ENCODE measurements at places on chromosomes 5 and 9.

GRCh38 chr5:23268136-23268535 lies 239.3 kb upstream of the PRDM9 start:
- DNase-seq, result no peak

- DNase-seq, result no peak
These were observed 28.3 kb downstream of the SLC25A48 start for GRCh38 chr5:135862744-135863143.

DNA sequence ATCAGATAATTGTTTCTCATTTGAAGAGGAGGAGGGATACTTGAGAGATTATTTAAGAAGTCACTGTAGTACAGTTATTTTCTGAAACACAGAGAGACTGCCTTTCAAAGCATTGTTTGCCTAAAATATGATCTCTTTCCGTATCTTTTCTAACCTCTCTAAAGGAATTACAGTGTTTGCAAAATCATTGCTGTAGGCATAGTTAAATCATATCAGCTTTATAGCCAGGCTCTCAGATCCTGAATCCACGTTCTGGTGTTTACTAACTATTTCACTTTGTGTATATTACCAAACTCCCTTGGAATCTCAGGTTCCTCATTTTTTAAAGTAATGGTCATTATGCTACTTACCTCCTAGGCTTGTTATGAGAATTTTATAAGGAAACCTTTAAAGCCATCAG lies 1151.6 kb upstream of the CDH9 start:
- DNase-seq, result no peak

DNA sequence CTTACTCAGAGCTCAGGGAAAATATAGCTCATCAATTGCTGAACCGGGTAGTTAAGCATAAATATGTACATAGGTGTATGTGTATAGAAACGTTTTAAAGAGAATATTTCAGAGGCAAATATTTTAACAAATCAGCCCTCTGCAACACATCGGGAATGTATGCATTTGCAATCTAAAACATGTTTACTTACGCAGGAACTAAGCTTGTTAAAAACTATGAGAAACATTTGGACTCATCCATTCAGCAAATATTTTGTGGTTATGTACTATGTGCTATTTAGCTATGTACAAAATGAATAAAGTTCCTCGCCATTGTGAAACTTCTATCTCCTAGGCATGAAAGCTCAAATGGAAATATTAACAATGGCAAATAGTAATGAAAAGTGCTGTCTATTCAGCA lies 469.9 kb downstream of the ARHGEF28 start:
- no peak for DNase-seq

GRCh38 chr5:31918739-31919138 lies 255.4 kb downstream of the GOLPH3 start:
- no peak for DNase-seq

GRCh38 chr9:79610791-79611614 lies 39.2 kb downstream of the TLE4 start:
- no peak for DNase-seq

DNA sequence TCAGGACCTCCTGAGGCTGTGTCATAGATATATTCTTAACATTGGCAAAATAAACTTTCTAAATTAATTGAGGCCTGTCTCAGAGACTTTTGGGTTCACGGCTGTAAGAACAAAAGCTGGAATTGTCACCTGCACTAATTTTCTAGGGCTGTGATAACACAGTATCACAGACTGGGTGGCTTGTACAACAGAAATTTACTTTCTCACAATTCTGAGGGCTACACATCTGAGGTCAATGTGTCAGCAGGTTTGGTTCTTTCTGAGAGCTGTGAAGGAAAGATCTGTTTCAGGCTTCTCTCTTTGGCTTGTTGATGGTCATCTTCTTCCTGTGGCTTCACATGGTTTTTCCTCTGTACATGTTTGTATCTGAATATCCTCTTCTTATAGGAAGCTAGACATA lies 29.2 kb upstream of the NFIL3 start:
- no peak for DNase-seq

- DNase-seq, result no peak
These were observed 272.9 kb upstream of the PTGER4 start for GRCh38 chr5:40406741-40407211.

GRCh38 chr5:91142819-91143218 lies 240.3 kb downstream of the ARRDC3 start:
- no peak for DNase-seq

DNA sequence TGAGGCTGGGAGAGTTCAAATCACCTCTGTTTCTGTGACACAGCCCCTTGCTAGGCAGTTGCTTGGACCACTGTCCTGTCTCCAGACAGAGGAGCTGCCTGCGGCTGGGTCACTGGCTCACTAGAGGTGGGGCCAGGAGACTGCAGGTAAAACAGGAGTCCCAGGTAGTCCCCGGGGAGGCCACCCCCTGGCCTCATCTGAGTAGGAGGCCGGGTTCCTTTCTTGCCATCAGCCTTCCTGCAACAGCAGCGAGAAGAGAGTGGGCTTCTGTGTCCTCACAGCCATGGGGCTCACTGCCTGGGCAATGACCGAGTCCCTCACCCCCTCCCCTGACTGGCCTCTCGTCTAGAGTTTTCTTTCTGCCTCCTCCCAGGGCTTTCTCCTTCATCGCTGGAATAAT lies 197.5 kb downstream of the CDK5RAP2 start:
- DNase-seq, result no peak

DNA sequence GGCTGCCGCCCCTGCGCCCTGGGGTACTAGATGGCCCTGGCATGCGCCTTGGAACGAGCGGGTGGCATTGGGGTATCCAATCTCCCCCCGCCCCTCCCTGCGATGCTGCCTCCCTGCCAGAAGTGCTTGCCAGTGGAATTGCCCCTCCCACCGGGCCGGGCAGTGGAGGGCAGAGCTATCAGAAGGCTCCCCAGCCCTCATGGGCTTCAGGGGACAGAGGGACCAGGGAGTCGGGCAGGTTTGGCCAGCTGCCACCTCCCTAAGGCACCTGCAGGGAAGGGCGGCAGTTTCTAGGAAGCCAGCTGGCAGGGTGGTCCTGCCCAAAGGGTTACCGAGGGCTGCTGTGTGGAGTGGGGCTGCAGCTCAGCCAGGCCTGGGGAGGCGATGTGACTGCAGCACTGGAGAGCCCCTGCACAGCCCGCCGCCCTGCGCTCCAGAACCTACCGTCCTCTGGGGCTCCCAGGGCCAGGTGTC lies 52.8 kb upstream of the EGFL7 start:
- DNase-seq, result no peak

DNA sequence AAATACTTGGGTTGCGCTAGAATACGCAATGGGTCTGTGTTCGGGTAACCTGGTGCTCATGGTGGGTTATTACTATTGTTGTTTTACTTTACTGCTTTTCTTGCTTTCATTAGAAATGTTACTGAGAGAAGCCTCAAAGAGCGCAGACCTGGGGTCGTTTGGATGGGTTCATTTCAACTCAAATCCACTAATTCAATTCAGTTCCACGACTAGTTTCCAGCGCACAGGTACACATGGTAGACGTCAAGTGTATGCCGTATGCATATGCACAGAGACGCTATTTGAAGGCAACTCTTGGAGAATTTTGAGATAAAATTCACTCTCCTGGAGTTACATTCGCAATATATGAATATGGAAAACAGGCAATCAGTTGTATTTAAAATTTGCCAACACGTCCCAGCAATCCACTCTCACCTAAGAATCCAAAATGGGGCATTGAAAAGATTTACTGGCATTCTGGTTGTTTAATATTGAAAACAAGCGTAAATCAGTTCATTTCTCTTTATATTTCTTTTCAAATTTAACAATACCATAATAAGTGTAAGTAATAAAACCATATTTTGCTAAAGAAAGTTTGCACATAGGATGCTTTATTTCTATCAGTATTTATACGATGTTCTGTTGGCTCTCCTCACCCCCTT lies 4.4 kb upstream of the PAX5 start:
- no peak for DNase-seq

DNA sequence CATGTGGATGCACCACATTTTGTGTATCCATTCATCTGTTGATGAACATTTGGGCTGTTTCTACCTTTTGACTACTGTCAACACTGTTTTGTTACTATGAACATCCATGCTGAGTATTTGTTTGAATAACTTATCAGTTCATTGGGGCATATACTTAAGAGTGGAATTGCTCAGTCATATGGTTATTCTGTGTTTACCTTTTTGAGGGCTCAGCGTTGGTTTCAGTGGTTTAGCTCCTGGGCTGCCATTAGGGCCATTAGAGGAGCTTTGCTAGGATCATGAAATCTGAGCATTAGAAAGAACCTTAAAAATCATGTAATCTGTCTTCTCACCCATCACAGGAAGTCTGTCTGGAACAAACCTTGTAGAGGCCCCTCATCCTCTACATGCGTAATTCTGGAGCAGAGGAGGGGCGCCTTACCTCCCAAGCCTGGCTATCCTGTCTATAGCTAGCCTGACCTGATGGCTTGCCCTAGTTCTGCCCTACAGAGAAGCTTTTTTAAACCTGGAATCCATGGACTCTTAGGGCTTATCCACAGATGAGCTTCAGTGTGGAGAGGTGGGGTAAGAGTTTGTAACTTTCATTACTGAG lies 92.9 kb downstream of the PDZD2 start:
- no peak for DNase-seq

DNA sequence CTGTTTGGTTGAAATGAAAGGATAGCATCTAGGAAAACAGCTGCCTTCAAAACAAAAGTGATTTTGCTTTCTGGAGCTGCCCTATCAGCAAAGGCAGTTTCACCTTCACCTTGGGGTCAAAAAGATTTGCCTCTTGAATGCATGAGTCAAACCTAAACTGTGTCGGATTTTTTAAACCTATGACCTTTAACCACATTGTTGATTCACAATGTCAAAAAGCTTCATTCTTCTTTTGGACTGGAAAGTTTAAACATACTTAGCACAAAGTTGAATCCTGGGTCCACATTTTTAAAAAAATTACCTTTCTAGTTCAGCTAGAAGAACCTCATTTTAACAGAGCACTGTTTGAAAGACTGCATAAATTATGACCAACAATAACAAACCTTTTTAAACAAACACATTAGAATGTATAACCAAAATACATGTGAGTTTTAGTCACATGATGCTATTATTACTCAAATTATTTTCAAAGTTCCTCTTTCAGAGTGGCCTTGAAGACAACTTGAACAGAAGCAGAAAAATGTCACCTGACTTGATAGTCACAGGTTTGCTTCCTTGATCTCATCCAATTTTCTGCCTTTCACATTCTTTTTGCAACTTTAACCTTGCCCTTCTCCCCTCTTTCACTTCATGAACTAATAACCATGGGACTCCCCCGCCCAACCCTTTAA lies 109.7 kb upstream of the LHFPL2 start:
- DNase-seq, result no peak

- no peak for DNase-seq
These were observed 4.1 kb upstream of the CARD9 start for GRCh38 chr9:136377341-136378169.

- no peak for DNase-seq
These were observed 140.6 kb upstream of the SLC12A2 start for GRCh38 chr5:127943061-127943371.

- no peak for DNase-seq
These were observed 233.0 kb downstream of the CD180 start for GRCh38 chr5:66963559-66963971.

DNA sequence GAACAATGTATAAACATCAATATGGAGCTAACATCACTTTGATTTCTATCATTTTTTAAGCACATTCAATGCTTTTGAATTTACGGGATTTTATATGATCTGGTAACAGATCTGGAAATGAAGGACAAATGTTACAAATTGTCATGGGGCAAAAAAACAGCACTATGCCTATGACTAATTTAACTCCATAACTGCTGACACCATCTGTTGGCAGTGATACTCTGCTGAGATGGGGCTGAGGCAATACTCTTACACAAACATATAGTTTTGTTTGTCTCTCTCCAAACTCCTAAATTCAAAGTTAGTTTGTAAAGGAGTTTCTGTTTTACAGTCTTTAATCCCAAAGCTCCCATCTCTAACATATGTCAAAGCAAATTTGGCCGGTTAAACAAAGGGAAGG lies 132.5 kb upstream of the FER start:
- no peak for DNase-seq

- DNase-seq, result no peak
These were observed 595 bp downstream of the PDLIM7 start for GRCh38 chr5:177496727-177497291.

DNA sequence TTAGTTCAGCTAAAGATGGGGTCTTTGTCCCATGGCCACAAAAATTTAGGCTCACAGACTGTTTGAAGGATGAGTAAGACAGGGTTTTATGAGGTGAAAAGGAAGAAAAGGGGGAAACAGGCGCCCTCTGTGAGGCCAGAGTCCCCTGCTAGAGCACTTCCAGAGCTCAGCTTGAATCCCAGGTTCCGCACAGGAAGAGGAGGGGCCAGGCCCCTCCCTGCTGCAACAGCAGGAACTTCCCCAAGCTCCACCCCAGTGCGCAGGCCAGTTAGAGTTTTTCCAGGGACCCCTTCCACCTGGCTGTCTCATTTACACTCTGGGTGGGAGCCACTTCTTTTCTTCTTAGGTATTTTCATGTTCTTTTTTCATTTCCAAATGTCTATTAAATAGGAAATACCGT lies 480.8 kb downstream of the PSAT1 start:
- DNase-seq, result no peak

DNA sequence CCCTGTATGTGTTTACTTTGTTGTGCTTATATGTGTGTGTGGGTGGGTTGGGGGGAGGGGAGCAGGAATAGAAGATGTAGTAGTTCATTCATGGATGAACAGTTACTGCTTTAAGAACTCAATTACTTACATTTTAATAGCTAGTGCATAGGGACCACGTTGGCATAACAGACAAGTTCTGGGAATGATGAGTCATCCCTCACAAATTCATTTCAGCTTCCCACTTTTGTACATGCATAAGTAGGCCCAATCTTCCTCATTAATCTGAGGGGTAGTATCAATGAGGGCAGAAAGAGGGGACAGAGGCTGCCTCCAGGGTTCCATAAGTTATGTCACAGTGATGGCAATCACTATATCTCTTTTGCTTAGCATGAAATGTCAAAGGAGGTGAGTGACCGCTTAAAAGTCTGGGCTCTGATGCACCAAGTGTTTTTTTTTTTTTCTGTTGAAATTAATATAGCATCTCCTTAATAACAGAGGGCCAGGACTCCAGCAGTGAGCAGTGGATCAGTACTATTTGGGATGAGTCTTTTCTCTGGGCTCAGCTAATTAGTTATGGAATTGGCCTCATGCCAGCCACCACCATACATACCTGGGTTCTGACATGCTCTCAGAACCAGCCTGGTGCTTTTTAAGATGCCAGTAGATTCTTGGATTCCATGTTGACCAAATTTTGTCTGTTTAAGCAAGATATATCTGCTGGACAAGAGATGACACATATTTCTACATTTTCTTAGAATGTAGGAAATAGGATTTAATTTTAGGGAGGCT lies 37.1 kb downstream of the PRDM6 start:
- no peak for DNase-seq

Measured in epithelial cell of prostate (primary cell).